ENCODE measurements at places on chromosomes 7 and 10.

DNA sequence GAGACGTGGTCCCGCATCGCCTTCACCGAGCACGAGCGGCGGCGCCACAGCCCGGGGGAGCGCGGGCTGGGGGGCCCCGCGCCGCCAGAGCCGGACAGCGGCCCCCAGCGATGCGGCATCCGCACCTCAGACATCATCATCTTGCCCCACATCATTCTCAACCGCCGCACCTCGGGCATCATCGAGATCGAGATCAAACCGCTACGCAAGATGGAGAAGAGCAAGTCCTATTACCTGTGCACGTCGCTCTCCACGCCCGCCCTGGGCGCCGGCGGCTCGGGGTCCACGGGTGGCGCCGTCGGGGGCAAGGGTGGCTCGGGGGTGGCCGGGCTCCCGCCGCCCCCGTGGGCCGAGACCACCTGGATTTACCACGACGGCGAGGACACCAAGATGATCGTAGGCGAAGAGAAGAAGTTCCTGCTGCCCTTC is 737 bp downstream of the CNNM2 start:
- peaks cover 7% of the 10 kb centered on the region for H3K36me3 ChIP-seq
- H3K27me3 ChIP-seq, result peaks cover 8% of the 10 kb centered on the region
- H3K4me3 ChIP-seq, result peak overlapping the region; percentile 92
- H3K4me1 ChIP-seq, result peaks cover 14% of the 10 kb centered on the region
- no peak for DNase-seq

GRCh38 chr10:9097991-9098306 is 1043.5 kb downstream of the GATA3 start:
- no peak for DNase-seq
- H3K36me3 ChIP-seq, result no peaks in the 10 kb centered on the region
- no peak overlapping the region for H3K27ac ChIP-seq
- peaks cover 2% of the 10 kb centered on the region for H3K27me3 ChIP-seq
- H3K4me3 ChIP-seq, result no peak overlapping the region

DNA sequence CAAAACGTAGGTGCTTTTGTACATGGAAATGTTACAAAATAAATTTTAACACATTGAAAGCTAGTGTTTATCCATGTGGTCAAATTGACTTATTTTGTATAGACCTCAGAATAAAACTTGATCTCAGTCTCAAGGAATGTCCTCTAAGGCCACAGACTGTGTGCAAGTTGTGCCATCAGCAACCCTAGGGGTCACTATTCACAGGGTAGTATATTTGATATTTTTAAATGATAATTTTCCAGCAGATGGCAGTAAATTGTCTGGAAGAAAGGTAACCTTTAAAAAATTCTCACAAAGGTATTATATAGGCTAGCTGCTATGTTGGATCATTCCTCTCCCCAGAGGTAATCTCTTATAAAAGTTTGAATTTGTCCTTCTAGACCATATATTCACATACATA is 12.9 kb upstream of the SNX10 start:
- no peak overlapping the region for H3K27ac ChIP-seq
- no peak for DNase-seq
- H3K4me3 ChIP-seq, result no peak overlapping the region
- H3K27me3 ChIP-seq, result no peaks in the 10 kb centered on the region
- H3K4me1 ChIP-seq, result no peaks in the 10 kb centered on the region

DNA sequence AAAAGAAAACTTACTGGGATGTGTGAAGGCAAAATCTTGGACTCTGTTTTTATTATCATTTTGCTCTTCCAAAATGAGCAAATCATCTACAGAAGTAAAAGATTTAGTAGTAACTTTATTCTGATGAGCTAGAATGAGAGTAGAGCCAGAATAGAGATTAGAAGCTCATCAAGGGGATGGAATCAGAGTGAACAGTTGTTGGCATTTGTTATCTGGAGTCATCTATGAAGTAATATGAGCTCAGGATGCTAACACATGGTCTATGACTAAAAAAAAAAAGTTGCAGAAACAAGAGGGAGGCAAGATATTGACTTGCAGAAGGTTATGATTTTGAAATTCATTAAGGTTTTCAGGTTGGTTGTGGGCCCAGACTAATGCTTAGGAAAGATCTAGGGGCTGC is 409.1 kb upstream of the ETV1 start:
- DNase-seq, result no peak
- H3K4me1 ChIP-seq, result no peaks in the 10 kb centered on the region
- no peak overlapping the region for H3K4me3 ChIP-seq
- H3K27me3 ChIP-seq, result no peaks in the 10 kb centered on the region
- no peak overlapping the region for H3K27ac ChIP-seq
- H3K36me3 ChIP-seq, result no peaks in the 10 kb centered on the region

- H3K27ac ChIP-seq, result no peak overlapping the region
- no peaks in the 10 kb centered on the region for H3K4me1 ChIP-seq
- H3K4me3 ChIP-seq, result no peak overlapping the region
- H3K36me3 ChIP-seq, result no peaks in the 10 kb centered on the region
- H3K27me3 ChIP-seq, result peaks cover 4% of the 10 kb centered on the region
Measured at GRCh38 chr10:127849224-127849623, 43.5 kb downstream of the CLRN3 start.

GRCh38 chr7:117277576-117277975 is 45.3 kb downstream of the WNT2 start:
- H3K27ac ChIP-seq, result no peak overlapping the region
- no peak overlapping the region for H3K4me3 ChIP-seq

GRCh38 chr7:147279964-147280374 is 1163.4 kb downstream of the CNTNAP2 start:
- peaks cover 2% of the 10 kb centered on the region for H3K27me3 ChIP-seq
- no peaks in the 10 kb centered on the region for H3K36me3 ChIP-seq
- H3K4me1 ChIP-seq, result no peaks in the 10 kb centered on the region

- H3K36me3 ChIP-seq, result no peaks in the 10 kb centered on the region
- H3K27ac ChIP-seq, result no peak overlapping the region
- H3K4me3 ChIP-seq, result no peak overlapping the region
- DNase-seq, result no peak
Measured at GRCh38 chr7:11698384-11698871, 133.6 kb downstream of the THSD7A start.

DNA sequence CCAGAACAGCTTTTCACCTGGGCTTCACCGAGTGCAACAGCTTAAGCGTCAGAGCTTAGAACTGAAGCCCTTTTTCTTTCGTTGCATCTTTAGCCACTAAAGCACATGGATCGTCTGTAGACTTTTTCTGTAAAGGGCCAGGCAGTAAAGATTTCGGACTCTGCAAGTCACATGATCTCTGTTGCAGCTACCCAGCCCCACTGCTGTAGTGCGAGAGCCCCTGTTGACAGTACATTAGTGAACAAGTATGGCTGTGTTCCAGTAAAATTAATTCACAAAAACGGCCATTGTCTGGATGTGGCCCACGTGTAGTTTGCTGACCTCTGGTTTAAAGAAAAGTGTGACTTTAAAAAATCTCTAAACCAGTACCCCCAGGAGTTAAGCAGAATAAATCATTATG is 39.4 kb downstream of the FBH1 start:
- peaks cover 4% of the 10 kb centered on the region for H3K27me3 ChIP-seq
- H3K4me1 ChIP-seq, result no peaks in the 10 kb centered on the region
- H3K27ac ChIP-seq, result no peak overlapping the region
- H3K36me3 ChIP-seq, result peaks cover 26% of the 10 kb centered on the region
- no peak overlapping the region for H3K4me3 ChIP-seq
- DNase-seq, result no peak

- peak; percentile 81 for DNase-seq
- H3K4me3 ChIP-seq, result peak overlapping the region; percentile 89
- H3K27me3 ChIP-seq, result peaks cover 11% of the 10 kb centered on the region
- H3K4me1 ChIP-seq, result peaks cover 64% of the 10 kb centered on the region
- H3K27ac ChIP-seq, result peak overlapping the region; percentile 99
Measured at GRCh38 chr10:99523251-99523773, 9.4 kb upstream of the NKX2-3 start.

GRCh38 chr7:96233528-96234154 is 88.3 kb downstream of the SLC25A13 start:
- no peak overlapping the region for H3K4me3 ChIP-seq
- H3K27ac ChIP-seq, result no peak overlapping the region
- no peak for DNase-seq
- H3K4me1 ChIP-seq, result peaks cover 18% of the 10 kb centered on the region
- peaks cover 10% of the 10 kb centered on the region for H3K36me3 ChIP-seq

GRCh38 chr7:150431839-150432658 is 18.4 kb upstream of the GIMAP8 start:
- no peaks in the 10 kb centered on the region for H3K36me3 ChIP-seq
- peaks cover 19% of the 10 kb centered on the region for H3K4me1 ChIP-seq
- peaks cover 7% of the 10 kb centered on the region for H3K27me3 ChIP-seq
- no peak overlapping the region for H3K4me3 ChIP-seq
- no peak overlapping the region for H3K27ac ChIP-seq

DNA sequence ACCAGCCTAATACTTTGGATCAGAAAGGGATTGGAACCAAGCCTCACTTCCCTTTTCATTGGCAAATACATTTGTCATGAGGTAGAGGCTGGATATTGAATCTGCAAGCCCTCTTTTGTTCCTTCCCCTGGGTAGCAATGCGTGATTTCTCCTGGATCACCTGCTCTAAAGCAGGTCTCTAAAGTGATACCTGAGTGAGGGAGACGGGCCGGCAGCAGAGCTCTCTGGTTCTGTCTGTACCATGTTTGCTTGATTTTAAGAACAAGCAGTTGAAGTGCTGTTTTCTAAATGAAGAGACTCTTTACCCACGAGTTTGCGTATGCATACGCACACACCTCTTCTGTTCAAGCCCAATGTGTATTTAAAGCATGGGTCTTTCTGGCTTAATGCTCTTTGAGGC is 41.1 kb downstream of the GARS1 start:
- no peak overlapping the region for H3K4me3 ChIP-seq
- no peak for DNase-seq
- H3K27me3 ChIP-seq, result no peaks in the 10 kb centered on the region
- peaks cover 25% of the 10 kb centered on the region for H3K36me3 ChIP-seq
- H3K27ac ChIP-seq, result no peak overlapping the region

DNA sequence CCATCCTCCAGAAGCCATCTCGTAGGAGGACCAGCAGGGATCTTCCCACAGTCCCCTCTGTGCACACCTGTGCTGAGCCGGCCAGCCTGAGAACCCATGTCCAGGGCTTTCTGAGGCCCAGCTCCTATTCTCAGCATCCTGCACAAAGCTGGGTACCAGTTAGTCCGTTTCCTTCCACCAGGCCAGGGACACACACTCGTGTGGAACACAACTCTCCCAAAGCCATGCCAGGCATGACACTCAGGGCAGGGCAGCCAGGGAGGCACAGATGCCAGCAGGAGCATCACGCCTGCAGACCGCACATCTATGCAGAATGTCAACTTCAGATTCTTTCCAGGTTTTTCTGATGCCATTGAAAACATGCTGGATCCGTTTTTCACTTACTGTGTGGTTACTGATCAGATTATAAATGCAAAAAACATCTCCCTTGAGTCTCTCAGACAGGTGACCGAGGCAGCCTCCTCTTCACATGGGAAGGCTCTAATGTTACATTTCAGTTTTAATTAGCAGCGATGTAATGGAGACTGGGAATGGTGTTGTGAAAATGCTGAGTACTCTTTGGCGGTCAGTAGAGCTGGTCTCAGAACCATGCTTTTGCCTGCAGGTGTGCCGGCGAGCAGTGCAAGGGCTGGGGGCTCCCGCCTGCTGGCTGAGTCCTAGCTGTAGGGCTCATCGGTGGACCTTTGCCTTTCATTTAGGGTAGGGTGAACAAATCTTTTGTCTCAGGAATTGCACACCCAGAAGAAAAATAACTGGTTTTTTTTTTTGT is 3.3 kb upstream of the SUN1 start:
- peak overlapping the region; percentile 53 for H3K27ac ChIP-seq
- H3K27me3 ChIP-seq, result peaks cover 22% of the 10 kb centered on the region
- no peak overlapping the region for H3K4me3 ChIP-seq
- DNase-seq, result no peak
- H3K36me3 ChIP-seq, result peaks cover 10% of the 10 kb centered on the region

DNA sequence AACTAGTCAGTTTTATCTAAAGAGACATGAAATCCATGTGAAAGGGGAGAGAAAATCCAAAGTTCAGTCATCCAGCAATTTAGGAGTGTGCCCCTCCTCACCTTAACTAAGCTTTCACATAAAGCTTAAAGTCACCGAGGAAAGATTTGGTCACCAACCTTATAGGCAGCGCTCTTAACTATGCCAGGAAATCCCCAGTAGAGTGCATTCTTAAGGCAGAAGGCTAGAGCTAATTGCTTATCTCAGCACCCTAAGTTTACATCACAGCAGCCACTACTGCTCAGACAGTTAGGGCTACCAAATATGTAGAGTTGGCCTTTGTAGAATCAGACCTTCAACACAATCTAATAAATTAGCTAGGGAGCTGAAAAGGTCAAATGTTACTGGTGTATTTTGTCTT is 47.9 kb downstream of the MTPN start:
- peaks cover 6% of the 10 kb centered on the region for H3K27me3 ChIP-seq
- H3K36me3 ChIP-seq, result no peaks in the 10 kb centered on the region
- DNase-seq, result no peak
- peaks cover 28% of the 10 kb centered on the region for H3K4me1 ChIP-seq

GRCh38 chr7:94303695-94304094 is 91.0 kb upstream of the COL1A2 start:
- peaks cover 3% of the 10 kb centered on the region for H3K27me3 ChIP-seq
- H3K27ac ChIP-seq, result no peak overlapping the region
- peaks cover 44% of the 10 kb centered on the region for H3K4me1 ChIP-seq

GRCh38 chr10:110843031-110843430 is 28.7 kb upstream of the PDCD4 start:
- H3K4me3 ChIP-seq, result no peak overlapping the region
- H3K36me3 ChIP-seq, result no peaks in the 10 kb centered on the region
- H3K4me1 ChIP-seq, result peaks cover 16% of the 10 kb centered on the region
- H3K27me3 ChIP-seq, result peaks cover 16% of the 10 kb centered on the region
- DNase-seq, result no peak
- H3K27ac ChIP-seq, result no peak overlapping the region

DNA sequence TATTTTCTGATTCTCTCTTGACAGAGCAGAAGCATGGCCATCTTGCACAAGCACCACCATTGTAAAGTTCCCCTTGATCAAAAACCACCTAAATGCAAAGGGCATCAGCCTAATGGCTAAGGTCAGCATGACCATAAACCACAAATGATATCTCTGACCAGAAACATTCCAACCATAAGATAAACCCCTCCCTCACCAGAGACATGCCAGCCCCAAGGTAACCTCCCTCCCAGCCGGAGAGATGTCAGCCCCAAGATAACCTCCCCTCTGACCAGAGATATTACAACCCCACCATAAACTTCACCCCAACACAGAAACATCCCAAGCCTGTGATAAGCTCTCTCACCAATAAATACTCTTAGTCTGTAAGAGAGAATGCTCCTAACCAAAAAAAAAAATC is 72.1 kb upstream of the CDK1 start:
- H3K4me3 ChIP-seq, result no peak overlapping the region
- H3K4me1 ChIP-seq, result peaks cover 4% of the 10 kb centered on the region
- no peaks in the 10 kb centered on the region for H3K27me3 ChIP-seq
- no peak for DNase-seq
- no peaks in the 10 kb centered on the region for H3K36me3 ChIP-seq

GRCh38 chr7:135188298-135188984 is 17.9 kb upstream of the CYREN start:
- H3K36me3 ChIP-seq, result peaks cover 37% of the 10 kb centered on the region
- DNase-seq, result no peak
- no peaks in the 10 kb centered on the region for H3K4me1 ChIP-seq
- no peak overlapping the region for H3K4me3 ChIP-seq
- peaks cover 2% of the 10 kb centered on the region for H3K27me3 ChIP-seq
